LNCaP clone FGC (cell line): ENCODE measurements at places on chromosomes 7 and 10.

GRCh38 chr10:79430936-79431335, 14.5 kb downstream of the ZCCHC24 start:
- no peak for DNase-seq

GRCh38 chr10:120981601-120982391, 130.6 kb downstream of the WDR11 start:
- DNase-seq = no peak

DNA sequence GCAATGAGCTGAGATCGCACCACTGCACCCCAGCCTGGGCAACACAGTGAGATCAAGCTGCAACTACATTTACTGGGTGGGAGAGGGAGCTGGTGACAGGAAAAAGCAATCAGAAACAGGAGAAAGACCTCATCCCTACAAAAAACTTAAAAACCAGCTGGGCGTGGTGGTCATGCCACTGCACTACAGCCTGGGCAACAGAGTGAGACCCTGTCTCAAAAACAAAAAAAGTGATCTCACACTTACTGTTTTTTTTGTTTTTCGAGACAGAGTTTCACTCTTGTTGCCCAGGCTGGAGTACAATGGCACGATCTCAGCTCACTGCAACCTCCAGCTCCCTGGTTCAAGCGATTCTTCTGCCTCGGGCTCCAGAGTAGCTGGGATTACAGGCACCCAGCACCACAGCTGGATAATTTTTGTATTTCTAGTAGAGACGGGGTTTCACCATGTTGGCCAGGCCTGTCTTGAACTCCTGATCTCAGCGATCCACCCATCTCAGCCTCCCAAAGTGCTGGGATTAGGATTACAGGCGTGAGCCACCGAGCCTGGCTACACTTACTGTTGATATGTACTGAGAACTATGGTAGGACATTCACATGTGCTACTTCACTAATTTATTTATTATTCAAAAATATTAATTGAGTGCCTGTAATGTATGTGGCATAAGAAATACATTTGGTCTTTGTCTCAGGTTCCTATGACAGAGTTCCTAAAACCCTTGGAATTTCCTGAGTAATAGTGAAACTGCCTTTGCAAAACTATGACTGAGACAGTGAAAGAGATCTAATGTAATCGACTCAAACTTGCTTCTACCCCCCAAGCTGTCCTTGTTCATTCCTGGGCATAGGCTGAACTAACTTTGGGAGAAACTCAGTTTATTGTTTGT, 27.7 kb upstream of the NRBF2 start:
- no peak for DNase-seq

DNA sequence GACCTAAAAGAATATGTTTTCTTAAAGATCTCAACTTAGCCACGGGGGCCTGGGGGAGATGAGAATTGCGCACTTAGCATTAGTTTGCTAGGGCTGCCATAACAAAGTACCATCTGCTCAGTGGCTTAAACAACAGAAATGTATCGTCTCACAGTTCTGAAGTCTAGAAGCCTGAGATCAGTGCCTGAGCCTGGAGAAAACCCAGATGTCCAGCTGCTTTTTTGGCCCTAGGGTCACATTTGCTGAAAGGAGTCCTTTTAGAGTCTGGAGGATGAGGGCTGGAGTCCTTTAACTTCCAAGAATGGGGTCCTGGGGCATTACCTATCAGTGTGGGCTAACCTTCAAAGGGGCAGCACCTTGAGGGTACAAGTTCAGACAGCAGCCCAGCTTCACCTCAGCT, 48.2 kb downstream of the SMURF1 start:
- DNase-seq = no peak

GRCh38 chr10:125466685-125467084, 216.3 kb downstream of the TEX36 start:
- no peak for DNase-seq

- DNase-seq = peak; percentile 78
Observed at GRCh38 chr10:133309100-133309719, 496 bp downstream of the ZNF511 start.

DNA sequence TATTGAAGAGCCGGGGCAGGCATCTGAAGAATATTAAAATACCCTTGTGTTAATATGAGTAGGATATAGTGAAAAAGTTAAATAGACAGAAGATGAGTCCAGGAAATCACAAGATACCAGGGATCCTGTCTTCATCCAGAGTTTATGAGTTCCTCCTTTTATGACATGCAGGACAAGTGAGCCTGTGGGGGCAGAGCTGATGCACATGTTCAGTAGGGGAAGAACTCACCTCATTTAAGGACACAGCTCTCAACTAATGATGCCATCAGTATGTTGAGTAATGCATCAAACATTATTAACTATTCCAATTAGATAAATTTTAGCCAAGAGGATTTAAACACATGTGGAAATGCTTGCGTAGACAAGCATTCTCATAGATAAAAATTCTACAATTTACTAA, 435.8 kb upstream of the AKR1E2 start:
- no peak for DNase-seq

GRCh38 chr7:37216923-37217322, 231.7 kb downstream of the ELMO1 start:
- no peak for DNase-seq

GRCh38 chr7:23662124-23662983, 17.6 kb upstream of the FAM221A start:
- DNase-seq = no peak

DNA sequence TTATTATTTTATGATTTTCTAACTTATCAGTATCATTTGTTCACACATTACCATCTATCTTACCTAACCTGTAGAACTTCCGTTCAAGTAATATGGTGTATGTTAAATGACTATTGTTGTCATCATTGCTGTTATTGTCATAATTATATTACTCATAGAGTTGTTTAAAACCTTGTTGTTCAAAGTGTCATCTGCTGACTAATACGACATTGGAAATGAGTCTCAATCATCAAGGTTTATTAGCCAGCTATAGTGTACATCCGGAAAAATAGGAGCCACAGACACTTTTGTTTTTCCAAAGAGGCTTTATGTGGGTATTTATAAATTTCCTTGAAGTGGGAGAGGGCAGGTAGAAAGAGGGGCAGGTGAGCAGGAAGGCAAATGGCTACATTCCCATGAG, 386.9 kb upstream of the LRRTM3 start:
- no peak for DNase-seq

GRCh38 chr10:62248465-62248864, 20.2 kb downstream of the RTKN2 start:
- DNase-seq = no peak

GRCh38 chr7:103833401-103833800, 156.1 kb downstream of the RELN start:
- DNase-seq = no peak

- no peak for DNase-seq
Observed at GRCh38 chr7:19772306-19772705, 1.1 kb downstream of the TMEM196 start.

GRCh38 chr7:133052826-133053225, 29.1 kb downstream of the CHCHD3 start:
- DNase-seq = no peak

DNA sequence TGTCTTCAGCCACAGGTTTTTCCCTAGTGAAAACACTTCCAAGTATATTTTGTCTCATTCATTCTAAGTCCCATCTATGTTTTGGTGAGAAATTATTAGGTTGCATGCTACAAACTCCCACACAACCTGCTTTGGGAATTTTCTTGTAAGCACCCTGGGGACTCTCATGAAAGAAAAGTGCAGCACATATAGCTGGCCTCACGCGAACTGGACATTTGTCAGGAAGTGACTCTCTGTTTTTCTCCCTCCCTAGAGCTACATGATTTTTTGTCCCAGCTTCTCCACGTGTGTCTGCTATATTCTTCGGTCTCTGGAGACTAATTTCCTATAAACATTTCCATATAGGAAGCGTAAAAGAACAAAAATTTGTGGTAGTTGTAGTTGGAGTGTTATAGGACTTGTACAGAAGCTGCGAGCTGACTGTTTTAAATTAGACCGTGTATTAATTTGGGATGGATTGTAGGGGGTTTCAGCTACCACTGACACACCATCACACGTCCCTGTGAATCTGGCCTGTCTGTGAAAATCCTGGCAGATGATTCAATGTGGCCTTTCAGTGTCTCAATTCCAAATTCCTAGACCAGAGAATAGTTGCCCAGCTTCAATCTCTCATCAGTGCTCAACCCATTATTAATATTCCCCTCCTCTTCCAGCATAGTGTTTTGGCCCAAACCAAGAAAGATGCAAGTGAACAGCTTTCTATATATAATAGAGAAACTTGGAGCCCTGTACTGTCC, 40.2 kb downstream of the ARL4A start:
- DNase-seq = no peak

DNA sequence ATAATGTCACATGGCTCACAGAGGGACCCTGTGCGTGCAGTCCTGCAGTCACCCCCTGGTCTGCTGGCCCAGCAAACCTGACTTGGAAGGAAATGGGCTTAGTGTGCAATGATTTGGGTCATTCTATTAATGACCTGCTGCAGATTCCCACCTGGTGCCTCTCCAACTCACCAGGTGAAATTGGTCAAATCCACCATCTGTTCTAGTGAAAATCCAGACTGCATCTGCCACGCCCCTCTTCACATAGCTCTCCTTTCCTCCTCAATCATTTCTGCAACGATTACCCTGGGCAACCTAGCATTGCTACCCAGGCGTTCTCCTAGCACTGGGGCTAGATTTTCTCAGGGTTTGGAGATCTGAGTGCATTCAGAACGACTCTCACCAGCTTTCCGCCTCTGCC, 29.4 kb downstream of the SRRM3 start:
- DNase-seq = no peak

DNA sequence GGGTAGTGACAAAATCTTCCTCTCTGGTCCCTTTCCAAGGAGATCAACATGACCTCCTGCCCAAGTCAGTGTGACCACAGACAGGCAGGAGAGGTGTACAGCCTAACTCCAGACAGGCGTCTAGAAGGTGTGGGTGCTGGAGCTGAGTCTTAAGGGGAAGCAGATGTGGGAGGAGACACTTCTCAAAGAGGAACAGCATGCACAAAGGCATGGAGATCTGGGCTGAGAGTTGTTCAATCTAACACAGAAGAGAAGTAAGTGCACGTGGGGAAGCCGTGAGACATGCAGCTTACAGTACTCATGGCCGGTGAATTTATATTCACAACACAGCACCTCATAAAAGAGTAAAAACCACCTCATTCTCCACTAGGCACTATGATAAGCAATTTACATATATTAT, 23.8 kb upstream of the GSDME start:
- no peak for DNase-seq

- no peak for DNase-seq
Observed at GRCh38 chr10:75870039-75870645, 438.7 kb downstream of the LRMDA start.

- no peak for DNase-seq
Observed at GRCh38 chr10:13351340-13351915, 3.3 kb upstream of the SEPHS1 start.
